ENCODE measurements at places on chromosomes 7 and 10.

DNA sequence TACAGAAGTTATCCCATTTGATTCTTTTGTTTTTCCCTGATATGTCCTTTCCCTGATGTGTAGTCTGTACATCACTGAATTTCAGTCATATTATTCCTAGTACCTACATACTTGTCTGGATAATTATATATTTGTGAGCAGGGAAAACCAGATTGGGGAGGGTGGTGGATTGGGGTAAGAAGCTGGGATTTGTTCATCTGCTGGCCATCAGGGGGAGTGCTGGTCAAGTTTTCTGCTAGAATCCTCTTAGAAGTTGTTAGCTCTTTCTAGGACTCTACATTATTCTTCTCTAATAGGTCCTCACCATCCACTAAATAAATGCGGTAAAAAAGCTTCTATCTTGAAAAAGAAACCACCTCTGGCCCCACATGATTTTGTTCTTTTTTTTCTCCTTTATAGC, 232.7 kb upstream of the TAC1 start:
- DNase-seq, result no peak

DNA sequence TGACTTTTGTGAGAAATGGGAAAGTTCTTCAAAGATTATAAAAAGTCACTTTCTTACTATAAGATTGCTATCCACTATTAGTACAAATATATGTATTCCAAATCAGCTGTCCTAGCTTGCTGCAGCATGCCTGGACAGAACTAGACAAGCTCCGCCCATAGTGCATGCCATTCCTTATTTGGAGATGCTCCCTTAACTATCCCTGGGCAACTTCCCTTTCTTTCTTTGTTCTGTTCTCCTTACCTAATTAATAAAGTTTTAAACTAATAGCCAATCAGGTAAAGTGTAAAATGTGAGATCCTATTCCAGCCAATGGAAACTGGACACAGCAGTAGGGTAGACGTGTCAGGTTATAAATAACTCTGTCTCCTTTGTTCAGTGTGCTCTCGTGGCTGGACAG, 281.9 kb downstream of the CAMK1D start:
- DNase-seq, result no peak

DNA sequence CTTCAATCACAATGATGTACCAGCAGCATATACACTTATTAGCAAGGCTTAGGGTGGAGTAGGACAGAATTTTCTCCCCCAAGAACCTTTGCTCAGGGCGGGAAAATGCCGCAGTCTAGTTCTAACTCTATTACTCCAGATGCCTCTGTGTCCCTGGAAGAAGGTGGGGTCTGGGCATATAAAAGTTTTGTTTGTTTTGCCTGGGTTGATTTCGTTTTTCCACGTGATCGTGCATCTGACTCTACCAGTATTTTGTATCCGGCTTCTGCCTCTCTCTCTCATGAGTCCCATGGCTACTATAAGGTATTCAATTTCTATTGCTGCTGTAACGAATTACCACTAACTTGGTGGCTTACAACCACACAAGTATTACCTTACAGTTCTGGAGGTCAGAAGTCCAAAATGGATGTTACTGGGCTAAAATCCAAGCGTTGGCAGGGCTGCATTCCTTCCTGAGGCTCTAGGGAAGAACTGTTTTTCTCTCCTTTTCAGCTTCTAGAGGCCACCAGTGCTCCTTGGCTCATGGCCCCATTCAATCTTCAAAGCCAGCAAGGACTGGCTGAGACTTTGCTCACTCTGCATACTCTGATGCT, 181.2 kb upstream of the PRSS58 start:
- no peak for DNase-seq

- no peak for DNase-seq
Measured at GRCh38 chr10:6247041-6247712, 44.4 kb downstream of the PFKFB3 start.

DNA sequence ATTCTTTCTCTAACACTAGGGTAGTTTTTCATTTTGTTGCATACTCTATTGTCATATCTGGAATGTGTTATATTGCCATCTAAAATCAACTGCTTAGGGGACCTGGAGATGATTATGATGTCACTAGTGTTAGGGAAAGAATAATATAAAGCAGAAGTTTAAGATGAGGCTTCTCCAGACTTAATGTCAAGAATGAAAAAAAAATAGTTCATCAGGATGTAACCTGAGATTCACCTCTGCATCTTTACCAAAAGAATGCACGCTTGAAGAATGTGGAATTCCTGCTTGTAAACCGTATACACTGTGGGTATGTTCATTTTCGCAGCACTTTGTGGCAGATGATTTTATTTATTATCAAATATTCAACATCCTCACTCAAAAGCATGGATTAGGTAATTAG, 184.6 kb downstream of the ST7 start:
- DNase-seq, result no peak

- DNase-seq, result no peak
Measured at GRCh38 chr7:94047956-94048355, 43.8 kb upstream of the BET1 start.

GRCh38 chr10:69421611-69422308, 5.0 kb upstream of the TACR2 start:
- DNase-seq, result no peak

DNA sequence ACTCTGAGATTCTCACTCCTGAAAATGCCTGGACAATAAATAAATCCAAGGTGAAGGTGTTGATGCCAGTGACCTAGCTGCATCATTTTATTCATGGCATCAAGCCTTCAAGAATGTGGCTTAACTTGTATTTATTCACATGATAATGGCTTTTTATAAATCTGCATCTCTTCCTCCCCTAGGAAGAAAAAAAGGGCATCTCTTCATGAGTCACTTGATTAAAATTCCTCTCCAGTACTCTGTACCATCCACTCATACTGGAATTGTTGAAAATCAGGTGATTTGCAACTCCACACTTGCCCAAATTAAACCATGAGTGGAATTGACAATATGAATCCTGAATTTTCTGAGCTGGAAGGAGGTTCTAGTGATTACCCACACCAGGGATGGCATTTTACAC, 30.2 kb downstream of the PTPRE start:
- no peak for DNase-seq

GRCh38 chr10:102802920-102803534, 34.2 kb downstream of the CYP17A1 start:
- DNase-seq, result no peak

- DNase-seq, result no peak
Measured at GRCh38 chr7:16044645-16045044, 358.2 kb upstream of the MEOX2 start.

GRCh38 chr10:124282326-124282725, 136.4 kb downstream of the OAT start:
- DNase-seq, result no peak

DNA sequence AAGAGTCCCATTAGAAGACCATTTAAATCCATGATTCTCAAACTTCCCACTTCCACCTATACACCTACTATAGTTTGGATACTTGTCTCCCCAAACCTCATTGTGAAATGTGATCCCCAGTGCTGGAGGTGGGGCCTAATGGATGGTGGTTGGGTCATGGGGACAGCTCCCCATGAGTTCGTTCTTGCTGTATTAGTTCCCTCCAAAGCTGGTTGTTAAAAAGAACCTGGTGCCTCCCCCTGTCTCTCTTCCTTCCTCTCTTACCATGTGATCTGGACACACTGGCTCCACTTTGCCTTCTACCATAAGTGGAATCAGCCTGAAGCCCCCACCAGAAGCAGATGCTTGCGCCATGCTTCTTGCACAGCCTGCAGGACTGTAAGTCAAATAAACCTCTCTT, 53.9 kb downstream of the WIPF3 start:
- no peak for DNase-seq

- no peak for DNase-seq
Measured at GRCh38 chr7:51482976-51483375, 166.4 kb upstream of the COBL start.

DNA sequence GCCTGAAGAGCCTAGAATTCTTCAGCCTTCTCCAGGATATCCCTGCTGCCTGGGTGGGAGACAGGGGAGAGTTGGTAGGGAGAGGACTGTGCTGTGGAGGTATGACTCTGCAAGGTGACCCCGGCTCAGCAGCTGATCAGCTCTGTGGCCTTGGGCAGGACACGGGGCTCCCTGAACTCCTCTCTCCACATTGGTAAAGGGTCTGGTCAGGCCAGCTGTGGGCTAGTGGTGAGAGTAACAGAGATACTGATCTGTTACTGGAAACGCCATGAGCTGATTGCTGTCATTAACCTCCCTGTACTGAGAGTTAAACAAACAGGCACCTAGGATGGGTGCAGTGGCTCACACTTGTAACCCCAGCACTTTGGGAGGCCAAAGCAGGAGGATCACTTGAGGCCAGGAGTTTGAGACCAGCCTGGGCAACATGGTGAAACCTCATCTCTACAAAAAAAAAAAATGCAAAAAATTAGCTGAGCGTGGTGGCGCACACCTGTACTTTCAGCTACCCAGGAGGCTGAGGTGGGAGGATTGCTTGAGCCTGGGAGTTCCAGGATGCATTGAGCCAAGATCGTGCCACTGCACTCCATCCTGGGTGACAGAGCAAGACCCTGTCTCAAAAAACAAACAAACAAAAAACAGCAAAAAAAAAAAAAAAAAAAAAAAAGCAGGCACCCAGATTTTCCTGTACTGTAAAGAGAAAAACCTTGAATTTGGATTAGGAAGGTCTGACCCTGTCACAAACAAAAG, 151.5 kb downstream of the CUX1 start:
- no peak for DNase-seq

- DNase-seq, result no peak
Measured at GRCh38 chr10:114682532-114682931, 24.5 kb upstream of the ABLIM1 start.

- DNase-seq, result no peak
Measured at GRCh38 chr7:87528730-87529129, 53.2 kb upstream of the ABCB4 start.

GRCh38 chr10:126638542-126638941, 32.0 kb downstream of the C10orf90 start:
- no peak for DNase-seq

GRCh38 chr7:100546129-100546925, 7.3 kb downstream of the AGFG2 start:
- no peak for DNase-seq

All from T follicular helper cell (primary cell).